ENCODE measurements at places on chromosomes 16 and 17.
A peak's percentile ranks its signal among the peaks of the same experiment; 100 is the strongest.

DNA sequence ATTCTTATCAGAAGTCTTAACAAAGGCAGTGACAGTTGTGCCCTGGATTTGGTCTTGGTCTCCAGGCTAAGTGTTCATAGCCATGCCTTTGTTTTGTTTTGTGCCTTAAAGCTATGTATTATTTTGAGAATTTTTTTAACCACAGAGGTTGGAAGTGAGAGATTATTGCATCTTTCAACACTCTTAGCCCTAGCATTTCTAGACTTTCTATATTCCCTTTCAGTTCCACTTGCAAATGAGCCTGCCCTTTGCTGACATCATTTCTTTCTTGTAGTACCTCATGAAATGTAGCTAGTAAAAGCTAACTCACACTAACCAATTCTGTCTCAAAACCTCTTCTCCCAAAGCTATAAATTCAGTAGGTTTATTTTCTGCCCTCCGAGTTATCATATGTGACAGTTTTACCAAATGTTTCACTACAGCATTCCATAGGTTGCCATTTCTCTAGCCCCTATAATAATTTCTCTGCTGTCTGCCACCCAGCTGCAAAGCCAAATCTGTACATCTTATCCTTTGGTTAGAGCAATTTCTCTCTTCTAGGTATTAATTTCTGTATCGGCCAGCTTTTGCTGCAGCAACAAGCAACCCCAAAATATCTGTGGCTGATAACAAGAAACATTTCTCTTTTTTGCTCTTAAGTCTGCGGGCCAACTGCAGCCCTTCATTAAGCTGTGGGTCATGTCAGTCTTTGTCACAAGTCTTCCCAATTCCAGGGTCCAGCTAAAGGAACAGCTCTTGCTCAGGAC lies 14.2 kb upstream of the CCL1 start:
- no peak for DNase-seq

DNA sequence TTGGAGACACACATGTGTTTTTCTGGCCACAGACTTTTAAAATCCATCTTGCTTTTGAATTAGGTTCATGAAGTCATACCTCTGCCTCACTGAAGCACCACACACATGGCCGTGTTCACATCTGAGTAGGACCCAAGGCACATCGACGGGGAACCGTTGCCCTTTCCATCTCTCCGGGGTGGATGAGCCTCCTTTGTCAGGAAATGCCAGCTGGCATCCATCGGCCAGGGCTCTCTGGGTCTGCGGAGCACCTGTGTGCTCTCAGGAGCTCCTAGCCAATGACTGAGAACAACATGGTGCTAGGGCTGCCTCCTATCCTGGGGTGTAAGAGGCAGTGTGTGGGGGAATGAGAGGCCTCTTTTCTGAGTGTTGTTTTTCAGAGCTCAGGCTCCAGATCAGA lies 24.5 kb upstream of the NKD1 start:
- peak; percentile 11 for DNase-seq

DNA sequence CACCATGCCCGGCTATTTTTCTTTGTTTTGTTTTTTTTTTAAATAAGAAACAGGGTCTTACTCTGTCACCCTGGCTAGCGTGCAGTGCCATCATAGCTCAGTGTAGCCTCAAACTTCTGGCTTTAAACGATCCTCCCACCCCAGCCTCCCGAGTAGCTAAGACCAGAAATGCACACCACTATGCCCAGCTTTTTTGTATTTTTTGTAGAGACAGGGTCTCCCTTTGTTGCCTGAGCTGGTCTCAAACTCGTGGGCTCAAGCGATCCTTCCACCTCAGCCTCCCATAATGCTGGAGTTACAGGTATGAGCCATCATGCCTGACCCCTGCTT lies 59.7 kb downstream of the WWP2 start:
- no peak for DNase-seq

GRCh38 chr17:74245145-74245831 lies 28.7 kb upstream of the DNAI2 start:
- DNase-seq = peak; percentile 66

- DNase-seq = no peak
These were observed 215.1 kb downstream of the KATNIP start for GRCh38 chr16:27764869-27765675.

GRCh38 chr16:75555213-75555706 lies 792 bp downstream of the TMEM231 start:
- DNase-seq = peak; percentile 75

- DNase-seq = no peak
These were observed 51.1 kb downstream of the SLC6A2 start for GRCh38 chr16:55706739-55707384.

GRCh38 chr17:38557836-38558727 lies 47.7 kb downstream of the SRCIN1 start:
- peak; percentile 89 for DNase-seq

- no peak for DNase-seq
These were observed 3.4 kb downstream of the CCP110 start for GRCh38 chr16:19527161-19527560.

DNA sequence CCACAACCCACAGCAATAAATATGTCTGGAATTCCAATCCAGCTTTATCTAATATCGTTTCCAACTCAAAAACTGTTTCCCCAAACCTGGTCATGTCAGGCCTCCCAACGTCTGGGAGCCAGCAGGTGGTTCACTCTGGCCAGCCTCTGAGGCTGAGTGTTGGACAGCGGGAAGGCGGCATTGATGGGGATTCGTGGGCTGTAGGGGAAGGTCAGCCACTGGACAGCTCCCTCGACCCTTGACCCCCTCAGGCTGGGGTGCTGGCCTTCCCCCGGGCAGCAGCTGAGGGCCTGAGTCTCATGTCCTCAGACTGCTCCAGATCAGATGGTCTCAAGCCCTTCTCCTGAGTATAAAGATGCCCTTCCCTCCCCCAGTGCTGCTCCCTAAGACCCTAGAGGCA lies 50.2 kb downstream of the SDK2 start:
- no peak for DNase-seq
